ENCODE measurements at places on chromosomes 1 and 21.

GRCh38 chr1:27031235-27032118 lies 18.8 kb upstream of the TENT5B start:
- DNase-seq, result no peak

- DNase-seq, result peak; percentile 88
Observed at GRCh38 chr1:41802532-41803501, 115.9 kb downstream of the HIVEP3 start.

GRCh38 chr1:87511449-87511848 lies 182.8 kb downstream of the LMO4 start:
- DNase-seq, result no peak

GRCh38 chr1:50208315-50208714 lies 99.6 kb downstream of the ELAVL4 start:
- no peak for DNase-seq

GRCh38 chr1:80531182-80531581 lies 1269.6 kb upstream of the ADGRL2 start:
- DNase-seq, result peak; percentile 21

DNA sequence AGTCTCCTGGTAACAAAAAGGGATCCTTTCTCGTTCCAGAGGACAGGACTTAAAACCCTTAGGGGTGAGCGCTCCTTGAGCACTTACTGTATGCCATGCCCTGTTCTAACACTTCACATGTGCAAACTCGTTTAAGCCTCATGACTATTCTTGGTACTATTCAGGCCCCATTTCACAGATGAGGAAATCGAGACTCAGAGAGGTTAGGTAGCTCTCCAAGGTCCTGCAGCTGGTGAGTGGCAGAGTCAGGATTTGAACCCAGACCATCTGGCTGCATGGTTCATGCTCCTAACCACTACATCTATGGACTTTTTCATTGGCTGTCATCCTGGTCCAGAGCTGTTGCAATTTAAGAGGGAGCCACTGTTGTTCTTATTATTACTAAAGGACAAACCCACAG lies 46.7 kb upstream of the WNT4 start:
- no peak for DNase-seq

- no peak for DNase-seq
Observed at GRCh38 chr1:94693435-94693834, 126.7 kb upstream of the SLC44A3 start.

DNA sequence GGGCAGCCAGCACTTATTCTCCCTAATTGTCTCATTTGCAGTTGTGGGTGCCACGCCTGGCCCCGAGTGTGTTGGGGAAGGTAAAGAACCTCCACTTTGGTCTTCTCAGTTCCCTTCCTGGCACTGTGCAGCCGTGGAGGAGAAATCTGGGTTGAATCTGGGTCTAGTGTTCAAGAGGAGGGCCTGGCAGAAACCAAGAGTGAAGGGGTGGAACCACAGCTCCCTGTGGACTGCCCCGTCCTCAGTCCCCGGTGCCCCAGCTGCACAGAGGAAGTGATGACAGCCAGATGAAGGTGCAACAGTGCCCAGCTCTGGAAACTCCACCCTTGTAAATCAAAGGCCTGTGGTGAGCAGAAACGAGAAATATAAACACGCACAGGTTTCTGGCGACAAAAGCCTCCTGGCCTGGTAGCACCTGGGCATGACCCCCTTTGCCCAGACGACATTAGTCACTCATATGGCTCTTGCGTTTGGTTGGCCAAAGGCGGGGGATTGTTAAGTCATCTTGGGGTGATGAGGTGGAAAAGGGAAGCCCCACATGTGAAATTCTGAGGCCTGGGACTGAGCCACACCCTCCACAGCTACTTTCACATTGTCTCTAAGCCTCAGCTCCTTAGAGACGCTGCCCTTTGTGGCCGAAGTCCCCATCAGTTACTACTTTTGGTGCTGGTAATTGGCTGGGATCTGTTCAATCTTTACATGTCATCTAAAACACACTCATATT lies 4.2 kb upstream of the ECE1 start:
- no peak for DNase-seq

DNA sequence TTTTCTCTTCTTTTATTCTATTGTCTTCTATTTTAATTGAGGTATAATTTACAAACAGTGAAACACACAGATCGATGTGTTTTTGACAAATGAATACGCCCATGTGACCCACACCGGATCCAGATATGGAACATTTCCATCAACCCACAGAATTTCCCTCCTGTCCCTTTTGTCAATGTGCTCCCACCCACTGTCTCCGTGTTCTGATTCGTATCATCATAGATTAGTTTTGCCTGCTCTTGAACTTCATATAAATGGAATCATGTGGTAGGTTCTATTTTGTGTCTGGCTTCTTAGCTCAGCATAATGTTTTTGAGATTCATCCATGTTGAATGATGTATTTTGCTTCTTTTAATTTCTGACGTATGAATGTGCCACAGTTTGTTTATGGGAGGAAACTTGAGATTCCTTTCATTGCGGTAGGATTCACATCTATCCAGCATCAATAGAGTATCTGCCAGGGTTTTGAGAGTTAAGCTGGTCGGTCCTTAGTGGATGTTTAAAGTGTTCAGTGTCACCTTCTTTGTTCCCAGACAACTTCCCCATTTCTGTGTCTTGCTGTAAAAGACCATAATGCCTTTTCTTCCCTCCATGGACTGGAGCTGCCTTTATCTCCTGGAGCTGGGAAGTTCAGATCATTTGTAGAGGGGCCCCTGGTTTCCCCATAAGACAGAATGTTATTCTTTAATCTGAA lies 14.7 kb downstream of the NAV1 start:
- DNase-seq, result peak; percentile 40

DNA sequence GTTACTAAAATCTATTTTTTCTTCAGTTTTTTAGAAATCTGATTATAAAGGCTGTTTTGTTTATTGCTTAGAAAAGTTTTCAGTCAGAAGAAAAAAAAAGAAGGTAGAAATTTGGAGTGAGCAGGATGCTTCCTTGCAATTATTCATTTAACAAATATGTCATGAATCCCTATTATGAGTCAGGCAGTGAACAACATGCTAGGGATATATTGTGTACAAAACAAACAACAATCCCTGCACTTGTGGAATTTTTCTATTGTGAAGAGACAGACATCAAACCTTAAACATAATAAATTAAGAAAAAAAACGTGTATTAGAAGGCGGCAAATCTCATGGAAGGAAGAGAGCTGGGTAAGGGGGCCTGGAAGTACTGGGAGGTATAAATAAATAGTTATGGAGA lies 664.1 kb upstream of the CAMK1G start:
- DNase-seq, result no peak

DNA sequence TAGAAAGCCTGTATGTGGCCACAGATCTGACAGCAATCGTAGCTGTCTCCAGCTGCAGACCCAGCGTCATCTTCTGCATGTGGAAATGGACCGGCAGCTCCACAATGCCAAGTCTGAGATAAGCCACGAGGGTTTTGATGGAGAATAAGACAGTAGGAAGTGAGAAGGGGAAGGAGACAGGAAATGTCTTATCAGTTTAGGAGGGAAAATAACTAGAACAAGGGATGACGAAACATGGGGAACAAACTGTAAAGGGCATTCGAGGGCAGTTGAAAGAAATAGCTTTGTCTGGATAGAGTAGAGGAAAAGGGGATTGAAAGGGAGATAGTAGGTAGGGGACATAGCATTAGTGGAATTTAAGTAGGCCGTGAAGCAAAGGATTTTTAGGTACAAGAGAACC lies 74.0 kb upstream of the CTTNBP2NL start:
- DNase-seq, result no peak

GRCh38 chr1:21834094-21834493 lies 22.0 kb downstream of the LDLRAD2 start:
- DNase-seq, result no peak
